ENCODE measurements at places on chromosomes 7 and 10. TPM values are rescaled to one million over a fixed set of nuclear protein-coding genes. Genes with fewer than 3 reads are reported as not detected.

GRCh38 chr7:52406808-52407207 is 628.6 kb upstream of the POM121L12 start:
- DNase-seq, result no peak

GRCh38 chr7:54858008-54858692 is 99.1 kb upstream of the SEC61G start:
- no peak for DNase-seq

- peak; percentile 77 for DNase-seq
These were observed 579 bp downstream of the IDI1 start for GRCh38 chr10:1048349-1048731.

- no peak for DNase-seq
These were observed 278.0 kb downstream of the TNS3 start for GRCh38 chr7:47303695-47304453.

GRCh38 chr7:32378988-32379387 is 111.2 kb downstream of the LSM5 start:
- DNase-seq, result no peak

GRCh38 chr7:133934262-133934976 is 192.7 kb upstream of the LRGUK start:
- no peak for DNase-seq

DNA sequence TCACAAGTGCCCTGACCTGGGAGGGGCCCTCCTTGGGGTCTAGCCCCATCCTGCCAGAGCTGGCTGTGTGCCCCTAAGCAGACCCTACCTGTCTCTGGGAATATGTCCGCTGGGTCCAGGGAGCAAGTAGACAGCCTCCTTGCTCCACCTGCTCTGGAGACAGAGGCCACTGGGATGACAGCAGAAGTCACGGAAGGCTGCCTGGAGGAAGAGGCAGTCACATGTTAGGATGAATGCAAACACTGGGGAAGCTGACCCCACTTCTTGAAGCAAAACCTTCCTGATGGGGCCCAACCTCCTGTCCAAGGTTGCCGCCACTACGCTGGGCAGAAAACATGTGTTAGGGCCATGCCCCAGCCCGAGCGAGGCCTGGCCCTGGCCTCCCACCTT is 11.7 kb upstream of the LFNG start:
- DNase-seq, result no peak

DNA sequence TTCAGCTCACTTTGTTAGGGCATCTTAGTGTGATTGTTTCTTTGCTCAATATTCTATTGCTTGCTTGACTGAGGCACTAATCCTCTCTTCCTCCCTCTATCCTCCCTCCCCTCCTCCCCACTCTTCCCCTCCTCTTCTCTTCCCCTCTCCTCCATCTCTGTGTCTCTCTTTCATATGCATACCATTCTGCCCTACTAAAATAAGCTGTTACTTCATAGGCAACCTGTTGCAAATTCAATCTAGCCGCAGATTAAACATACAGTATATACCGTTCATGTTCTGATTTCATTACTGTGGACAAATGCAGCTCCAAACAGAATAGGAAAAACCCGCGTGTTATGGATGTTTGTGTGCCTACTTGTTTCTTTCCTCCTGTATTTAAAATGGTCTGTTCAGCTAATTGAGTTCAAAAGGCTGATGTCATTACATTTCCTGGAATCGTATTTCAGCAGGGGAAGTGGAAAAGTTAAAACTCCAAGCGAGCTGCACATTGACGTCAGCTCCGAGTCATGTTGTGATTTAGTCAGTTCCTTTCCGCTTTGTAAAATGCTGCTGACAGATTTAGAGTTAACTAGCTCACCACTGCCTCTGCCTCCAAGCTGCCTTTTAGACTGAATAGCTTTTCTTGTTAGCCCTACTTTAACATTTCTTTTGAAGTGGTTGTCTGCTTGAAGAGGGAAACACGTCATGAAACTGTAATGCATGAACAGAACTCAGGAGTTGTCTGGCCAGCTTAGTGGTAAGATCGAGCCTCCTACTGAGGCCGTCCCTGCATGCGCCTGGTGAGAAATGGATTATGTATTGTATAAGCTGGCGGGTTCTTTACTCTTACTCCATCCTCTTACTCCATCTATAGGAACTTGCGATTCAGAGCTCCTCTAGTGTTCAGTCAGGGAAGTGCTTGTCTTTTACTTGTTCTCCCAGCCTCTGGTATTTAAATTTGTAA is 69.0 kb downstream of the CREM start:
- peak; percentile 88 for DNase-seq

DNA sequence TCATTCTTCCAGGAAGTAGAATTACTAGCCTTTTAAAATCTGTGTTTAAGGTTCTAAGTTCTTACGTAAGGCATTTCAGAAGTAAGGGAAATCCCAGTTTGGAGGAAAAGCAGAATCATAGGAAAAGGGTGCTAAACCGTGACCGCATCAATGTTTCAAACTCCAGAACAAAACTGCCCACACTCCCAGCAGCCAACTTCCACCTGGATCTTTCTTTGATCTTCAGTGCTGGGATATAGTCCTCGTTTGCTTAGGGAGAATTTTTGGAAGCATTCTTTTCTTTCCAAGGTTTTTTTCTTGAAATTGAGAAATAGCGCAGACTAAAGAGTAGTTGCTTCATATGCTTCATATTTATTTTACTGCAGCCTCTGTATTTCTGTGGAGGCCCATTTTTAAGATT is 8.9 kb downstream of the PROSER2 start:
- DNase-seq, result no peak

- DNase-seq, result no peak
These were observed 399.1 kb downstream of the GATA3 start for GRCh38 chr10:8453587-8453986.

DNA sequence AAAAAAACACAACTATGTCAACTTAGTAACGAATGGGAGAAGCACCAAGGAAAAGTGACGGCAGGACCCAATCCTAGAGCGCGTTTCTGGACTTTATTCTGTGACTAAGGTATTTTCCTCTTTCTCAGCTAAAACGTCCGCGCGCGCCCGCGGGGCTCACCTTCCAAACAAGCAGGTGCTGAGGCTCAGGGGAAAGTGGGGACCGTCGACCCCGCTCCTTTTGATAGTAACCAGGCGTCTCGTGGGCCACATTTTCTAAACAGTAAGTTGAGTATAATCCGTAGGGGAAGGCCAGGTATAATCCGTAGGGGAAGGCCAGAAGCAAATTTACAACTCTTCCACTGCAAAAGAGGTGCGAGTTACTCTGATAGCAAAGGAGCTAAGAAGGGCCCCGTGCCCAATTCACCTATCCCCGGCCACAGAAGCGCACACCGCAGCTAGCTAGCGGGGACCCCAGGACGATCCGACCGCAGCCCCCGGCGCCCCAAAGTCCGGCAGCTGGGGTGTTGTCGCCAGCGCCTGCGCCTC is 743 bp downstream of the MKI67 start:
- DNase-seq, result peak; percentile 15

DNA sequence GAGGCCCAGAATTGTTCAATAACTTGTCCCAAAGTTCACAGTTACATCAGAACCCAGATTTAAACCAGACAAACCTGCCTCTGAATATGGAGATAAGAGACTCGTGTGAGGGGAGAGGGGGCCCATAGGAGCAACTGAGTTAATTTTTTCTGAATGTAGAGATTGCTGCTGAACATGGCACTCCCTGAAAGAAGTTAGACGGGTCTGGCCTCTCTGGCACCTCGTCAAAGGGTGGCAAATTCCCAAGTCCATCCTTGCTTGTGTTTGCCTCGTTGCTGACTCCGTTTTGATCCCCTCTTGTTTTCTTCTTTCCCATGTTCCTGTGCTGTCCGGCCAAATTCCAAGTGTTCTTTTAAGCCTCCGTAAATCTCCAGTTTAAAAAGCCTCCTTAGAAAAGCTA is 35.2 kb upstream of the YAE1 start:
- DNase-seq, result no peak

- DNase-seq, result no peak
These were observed 26.8 kb downstream of the COBL start for GRCh38 chr7:51289623-51290303.

GRCh38 chr7:36638140-36638539 is 86.2 kb downstream of the AOAH start:
- no peak for DNase-seq

GRCh38 chr7:22137026-22137425 is 191.3 kb upstream of the CDCA7L start:
- no peak for DNase-seq

DNA sequence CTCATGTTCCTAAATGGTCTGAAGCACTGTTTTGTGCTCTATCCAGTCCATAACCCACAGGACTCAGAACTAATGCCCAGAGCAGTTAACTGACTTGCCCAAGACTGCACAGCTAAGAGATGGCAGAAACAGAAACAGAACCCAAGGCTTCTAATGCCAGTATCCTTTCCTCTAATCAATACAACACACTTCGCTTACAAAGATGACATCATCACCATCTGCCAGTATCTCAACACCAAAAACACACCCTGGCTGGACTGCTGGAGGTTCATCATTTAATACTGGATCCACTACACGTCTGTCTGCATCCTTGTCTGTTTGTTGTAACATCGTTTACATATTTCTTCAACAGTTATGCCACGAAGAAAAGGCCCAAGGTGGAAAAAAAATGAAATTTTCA is 165.3 kb downstream of the SFMBT2 start:
- no peak for DNase-seq

- DNase-seq, result no peak
These were observed 53.3 kb downstream of the ZMYND11 start for GRCh38 chr10:188546-188945.

DNA sequence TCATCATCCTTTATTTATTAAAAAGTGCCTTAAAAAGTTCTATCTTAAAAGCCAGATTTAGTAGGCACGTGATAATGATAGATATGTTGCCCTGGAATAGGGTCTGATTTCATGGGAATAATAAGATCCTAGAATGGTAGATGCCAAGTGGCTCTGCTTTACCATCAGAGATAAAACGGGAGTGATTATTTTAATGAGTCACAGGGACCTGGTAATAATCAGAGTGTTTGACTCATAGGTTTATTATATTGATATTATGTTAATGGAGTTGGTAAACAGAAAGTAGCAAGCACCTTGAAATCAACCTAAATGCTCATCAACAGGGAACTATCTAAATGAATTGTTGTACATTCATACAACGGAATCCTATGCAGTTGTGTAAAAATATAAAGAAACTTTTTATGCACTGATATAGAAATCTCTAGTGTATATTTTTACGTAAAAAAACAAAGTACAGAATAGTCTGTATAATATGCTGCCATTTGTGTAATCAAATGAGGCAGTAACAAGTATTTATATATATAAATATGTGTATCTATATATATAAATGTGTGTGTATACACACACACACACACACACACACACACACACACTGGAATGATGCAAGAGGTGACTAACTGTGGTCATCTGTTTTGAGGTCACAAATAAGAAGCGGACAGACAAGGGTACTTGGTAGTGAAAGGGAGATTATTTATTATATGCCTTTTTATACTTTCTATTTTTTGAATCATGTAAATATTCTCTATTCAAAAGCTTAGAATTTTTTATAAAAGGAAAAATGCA is 78.6 kb upstream of the DYNC1I1 start:
- DNase-seq, result no peak

- no peak for DNase-seq
These were observed 41.8 kb downstream of the STK32C start for GRCh38 chr10:132265890-132266496.

GRCh38 chr7:43480581-43480980 is 102.3 kb upstream of the STK17A start:
- DNase-seq, result no peak

DNA sequence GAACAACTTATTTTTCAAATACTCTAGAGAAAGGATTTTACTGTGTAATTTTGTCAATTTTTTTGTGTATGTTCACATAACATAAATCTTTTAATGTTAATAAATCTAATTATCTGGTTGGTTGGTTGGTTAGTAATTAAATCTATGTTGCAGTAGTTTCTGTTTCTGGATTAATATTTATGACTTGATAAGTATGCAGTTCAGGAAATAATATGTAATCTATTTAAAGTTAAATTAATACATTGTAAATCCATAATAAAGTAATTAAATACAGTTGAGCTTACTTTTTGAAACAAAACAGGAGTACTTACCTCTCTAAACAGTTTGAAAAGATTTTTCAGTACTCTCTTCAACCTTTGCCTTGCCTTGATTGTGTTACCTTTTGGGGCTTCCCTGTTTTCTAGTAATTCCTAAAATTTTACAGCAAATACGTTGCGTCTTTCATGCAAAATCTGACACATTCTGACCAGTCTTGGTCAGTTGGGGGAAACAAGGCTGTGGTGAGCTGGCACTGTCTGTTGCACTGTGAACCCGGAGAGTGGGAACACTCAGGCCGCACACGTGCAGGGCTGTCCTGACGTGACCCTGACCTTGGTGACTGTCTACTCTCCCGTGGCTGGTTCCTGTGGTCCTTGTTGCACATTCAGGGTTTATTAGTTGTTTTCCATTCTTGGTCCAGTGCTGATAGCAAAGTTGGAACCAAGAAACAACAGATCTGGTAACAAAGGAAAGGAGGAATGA is 45.6 kb upstream of the FGL2 start:
- DNase-seq, result no peak

DNA sequence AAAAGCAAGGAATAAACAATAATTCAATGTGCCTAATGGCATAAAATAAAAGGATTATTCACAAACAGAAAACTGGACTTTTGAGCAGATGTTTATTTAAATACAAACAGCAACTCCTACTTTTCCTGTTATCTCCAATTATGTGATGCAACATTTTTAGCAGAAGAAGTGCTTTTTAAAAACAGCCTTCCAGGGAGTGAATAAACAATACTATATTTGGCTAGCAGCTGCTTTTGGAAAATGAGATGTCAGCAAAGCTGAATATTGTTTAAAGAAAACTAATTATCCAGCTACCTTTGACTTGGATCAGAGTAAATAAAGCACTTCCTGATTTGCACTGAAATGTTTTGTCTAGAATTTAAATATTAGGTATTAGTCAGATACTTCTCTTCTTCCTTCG is 23.2 kb downstream of the CDK1 start:
- no peak for DNase-seq

- no peak for DNase-seq
These were observed at the start of gene ASB4 for GRCh38 chr7:95485391-95486123. TSS of gene ASB4 (plus strand) at chr7:95485943. CDS start at chr7:95485972, 29 bp downstream.

STEAP1B gene
- total RNA-seq, result not detected

FAM185A gene
- 9.1 TPM for total RNA-seq

SPDYE5 gene
- not detected for total RNA-seq

CALML5 gene
- total RNA-seq, result not detected

HOXA9 gene
- not detected for total RNA-seq

PRPS1L1 gene
- not detected for total RNA-seq

GATAD1 gene
- total RNA-seq, result 40.9 TPM

ZNF775 gene
- total RNA-seq, result 5.6 TPM

CLRN3 gene
- total RNA-seq, result not detected

ST8SIA6 gene
- not detected for total RNA-seq

UBE3C gene
- 55.8 TPM for total RNA-seq

ANKRD2 gene
- not detected for total RNA-seq

HIF1AN gene
- 65.3 TPM for total RNA-seq

C10orf62 gene
- total RNA-seq, result not detected

GJC3 gene
- total RNA-seq, result 1.6 TPM

XRCC2 gene
- 1.1 TPM for total RNA-seq

GFRA1 gene
- not detected for total RNA-seq

PDZD7 gene
- 1.4 TPM for total RNA-seq

TRPV6 gene
- not detected for total RNA-seq

GTF2IRD1 gene
- 1.8 TPM for total RNA-seq

TRIM50 gene
- 0.25 TPM for total RNA-seq

All from naive thymus-derived CD8-positive, alpha-beta T cell (primary cell).